ENCODE measurements at places on chromosomes 13 and 19.

DNA sequence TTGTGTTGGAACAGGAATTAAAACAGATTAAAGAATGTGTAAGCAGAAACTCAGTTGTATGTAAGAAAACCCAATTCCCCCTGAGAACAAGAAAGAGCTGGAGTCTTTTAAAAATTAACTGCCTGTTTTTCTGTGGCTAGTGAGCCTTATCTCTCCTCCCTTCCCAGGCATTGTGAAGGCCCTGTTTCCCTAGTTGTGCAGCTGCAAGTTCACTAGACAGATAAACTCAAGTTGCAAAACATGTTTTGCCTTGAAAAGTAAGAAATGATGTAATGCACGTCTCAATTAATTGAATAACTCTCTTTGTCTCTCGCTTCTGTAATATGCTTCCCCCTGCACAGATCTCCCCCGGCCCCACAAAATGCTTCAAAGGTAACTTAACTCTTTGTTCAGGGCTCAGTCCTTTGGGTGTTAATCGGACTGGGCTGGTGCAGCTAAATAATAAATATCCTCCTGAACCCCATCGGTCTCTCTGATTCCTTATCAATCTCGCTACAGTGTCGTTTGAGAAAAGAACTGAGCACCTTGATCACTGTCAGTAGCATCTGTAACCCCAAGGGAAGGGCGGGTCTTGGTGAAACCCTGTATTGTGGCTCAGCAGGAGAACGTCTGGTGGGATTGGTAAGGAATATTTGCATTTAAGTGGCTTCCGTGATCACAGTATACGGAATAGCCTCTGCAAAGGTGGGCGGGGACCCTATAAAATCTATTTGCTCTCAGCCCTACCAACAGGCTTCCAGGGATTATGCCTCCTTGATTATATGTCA is 1.6 kb upstream of the ZNF556 start:
- no peak for DNase-seq

DNA sequence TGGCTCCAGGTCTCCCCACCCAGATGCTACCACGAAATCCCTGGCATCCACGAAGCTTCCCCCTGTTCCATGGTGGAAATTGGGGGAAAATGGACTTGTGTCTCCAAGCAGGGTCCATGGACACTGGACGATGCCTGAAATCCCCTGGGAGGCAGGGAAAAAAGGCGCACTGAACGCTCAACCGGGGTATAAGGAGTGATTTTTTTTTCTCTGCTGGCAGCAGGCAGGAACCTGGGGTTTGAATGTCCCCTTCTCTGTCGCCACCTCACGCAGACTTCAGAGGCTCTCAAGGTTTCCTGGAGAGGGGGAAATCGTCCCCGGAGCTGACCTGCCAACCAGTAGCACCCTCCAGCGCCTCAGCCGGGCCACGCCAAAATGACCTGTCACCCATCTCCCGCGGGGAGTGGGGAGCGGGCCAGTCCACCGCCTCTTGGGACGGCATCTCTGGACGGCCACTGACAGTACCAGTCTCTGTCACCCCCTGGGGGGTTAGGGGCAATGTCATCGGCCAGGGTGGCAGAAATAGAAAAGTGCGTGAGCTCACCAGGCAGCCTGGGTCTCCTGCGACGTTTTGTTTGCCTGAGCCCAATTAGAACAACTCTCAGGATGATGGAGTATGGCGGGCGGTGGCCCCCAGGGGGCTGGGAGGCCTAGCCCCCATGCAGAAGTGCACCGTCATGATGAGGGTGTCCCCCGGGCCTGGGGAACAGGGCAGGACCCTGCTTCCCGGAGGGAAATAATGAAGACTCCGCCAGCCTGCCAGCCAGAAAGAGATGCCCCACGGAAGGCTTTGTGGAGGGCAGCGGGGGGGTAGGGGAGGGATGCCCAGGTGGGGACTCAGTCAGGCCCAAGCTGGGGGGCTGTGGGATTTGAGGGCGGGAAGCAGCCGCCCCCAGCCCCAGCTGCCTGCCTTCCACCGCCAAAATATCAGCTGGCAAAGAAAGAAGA is 2.6 kb downstream of the PTPRS start:
- no peak for DNase-seq

GRCh38 chr13:111789420-111789819 is 277.5 kb upstream of the SOX1 start:
- no peak for DNase-seq

- DNase-seq = no peak
Measured at GRCh38 chr13:94706101-94706842, 6.1 kb downstream of the SOX21 start.

GRCh38 chr13:79777504-79777903 is 296.5 kb downstream of the NDFIP2 start:
- DNase-seq = no peak

GRCh38 chr19:1363599-1363998 is 20.1 kb upstream of the NDUFS7 start:
- no peak for DNase-seq

DNA sequence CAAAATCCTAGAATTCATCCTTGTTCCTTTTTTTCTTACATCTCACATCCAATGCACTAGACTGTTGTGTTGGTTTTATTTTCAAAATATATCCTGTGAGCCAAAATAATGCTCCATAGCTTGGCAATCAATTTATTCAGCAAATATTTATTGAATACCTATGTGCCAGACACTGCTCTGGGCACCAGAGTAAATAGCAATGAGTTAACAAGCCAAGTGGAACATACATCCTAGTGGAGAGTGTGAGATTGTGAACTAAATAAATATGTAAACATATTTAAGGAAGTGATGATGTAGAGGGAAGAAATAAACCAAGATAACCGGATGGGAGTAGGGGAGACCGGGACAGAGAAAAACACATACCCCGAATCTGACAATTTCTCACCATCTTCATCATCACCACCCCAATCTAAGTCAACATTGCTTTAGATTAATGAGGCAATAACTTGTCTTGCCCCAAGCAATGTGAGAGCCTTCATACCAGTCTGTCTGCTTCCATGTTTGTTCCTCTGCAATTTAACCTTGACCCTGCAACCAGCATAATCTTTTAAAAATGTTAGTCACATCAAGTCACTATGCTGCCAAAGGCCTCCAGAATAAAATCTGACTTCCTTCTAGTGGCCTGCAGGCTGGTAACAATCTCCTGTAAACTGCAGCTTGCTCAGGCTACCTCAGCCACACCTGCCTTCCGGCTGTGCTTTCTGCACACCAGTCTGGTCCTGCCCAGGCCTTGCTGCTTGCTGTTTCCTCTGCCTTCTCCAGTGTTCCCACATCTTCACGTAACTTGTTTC is 199.2 kb downstream of the DLEU7 start:
- DNase-seq = no peak

GRCh38 chr13:43245374-43245964 is 222.1 kb downstream of the DNAJC15 start:
- no peak for DNase-seq

Measured in stimulated activated CD4-positive, alpha-beta T cell treated with anti-CD3 and anti-CD28 coated beads, Interleukin-2, amount 100 ng/mL, for 48 hours (primary cell).